ENCODE measurements at places on chromosomes 13 and 19.

- no peak for DNase-seq
Measured at GRCh38 chr13:90253806-90254205, 1093.7 kb upstream of the MIR17HG start.

GRCh38 chr19:40567750-40568494, 8.8 kb upstream of the SHKBP1 start:
- DNase-seq: no peak

- no peak for DNase-seq
Measured at GRCh38 chr13:78323848-78324247, 279.5 kb downstream of the POU4F1 start.

- no peak for DNase-seq
Measured at GRCh38 chr13:46403851-46404732, 17.0 kb upstream of the RUBCNL start.

- no peak for DNase-seq
Measured at GRCh38 chr13:89695343-89696257, 1651.9 kb upstream of the MIR17HG start.

DNA sequence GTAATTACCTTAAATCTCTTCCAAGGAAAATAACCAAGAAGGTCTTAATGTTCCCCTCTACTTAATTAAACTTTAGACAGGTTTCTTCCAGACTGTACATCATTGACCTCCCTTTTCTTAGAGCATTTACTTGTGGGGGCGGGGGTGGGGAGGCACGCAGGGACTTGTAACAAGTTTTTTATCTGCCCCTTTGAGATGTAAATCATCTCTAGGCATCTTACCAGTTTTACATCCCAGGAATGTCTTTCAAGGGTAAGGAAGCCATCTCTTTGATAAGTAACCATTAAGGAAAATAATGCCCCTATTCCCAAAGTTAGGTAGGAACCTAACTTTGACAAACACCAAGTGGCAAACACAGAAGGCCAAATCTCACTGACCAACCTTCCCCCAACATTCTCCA, 528.6 kb downstream of the SUCLA2 start:
- DNase-seq: no peak

- no peak for DNase-seq
Measured at GRCh38 chr13:47135800-47136503, 239.1 kb upstream of the HTR2A start.

- DNase-seq: no peak
Measured at GRCh38 chr19:18274781-18275356, 617 bp upstream of the IQCN start.
